ENCODE measurements at places on chromosomes 5 and 9.

DNA sequence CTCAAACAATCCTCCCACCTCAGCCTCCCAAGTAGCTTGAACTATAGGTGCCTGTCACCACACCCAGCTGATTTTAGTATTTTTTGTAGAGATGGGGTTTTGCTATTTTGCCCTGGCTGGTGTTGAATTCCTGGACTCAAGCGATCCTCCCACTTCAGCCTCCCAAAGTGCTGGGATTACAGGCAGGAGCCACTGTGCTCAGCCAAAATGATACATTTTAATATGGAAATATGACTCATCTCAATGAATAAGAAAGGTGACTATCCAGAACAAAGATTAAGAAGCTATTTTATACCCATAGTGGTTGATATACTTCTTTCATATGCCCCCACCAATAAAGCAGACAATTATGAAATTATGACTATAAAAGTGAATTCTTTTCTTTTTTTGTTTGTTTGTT is 166.2 kb downstream of the NFIB start:
- no peak for DNase-seq

- DNase-seq: no peak
These were observed 127.5 kb upstream of the DAPK1 start for GRCh38 chr9:87370049-87370685.

DNA sequence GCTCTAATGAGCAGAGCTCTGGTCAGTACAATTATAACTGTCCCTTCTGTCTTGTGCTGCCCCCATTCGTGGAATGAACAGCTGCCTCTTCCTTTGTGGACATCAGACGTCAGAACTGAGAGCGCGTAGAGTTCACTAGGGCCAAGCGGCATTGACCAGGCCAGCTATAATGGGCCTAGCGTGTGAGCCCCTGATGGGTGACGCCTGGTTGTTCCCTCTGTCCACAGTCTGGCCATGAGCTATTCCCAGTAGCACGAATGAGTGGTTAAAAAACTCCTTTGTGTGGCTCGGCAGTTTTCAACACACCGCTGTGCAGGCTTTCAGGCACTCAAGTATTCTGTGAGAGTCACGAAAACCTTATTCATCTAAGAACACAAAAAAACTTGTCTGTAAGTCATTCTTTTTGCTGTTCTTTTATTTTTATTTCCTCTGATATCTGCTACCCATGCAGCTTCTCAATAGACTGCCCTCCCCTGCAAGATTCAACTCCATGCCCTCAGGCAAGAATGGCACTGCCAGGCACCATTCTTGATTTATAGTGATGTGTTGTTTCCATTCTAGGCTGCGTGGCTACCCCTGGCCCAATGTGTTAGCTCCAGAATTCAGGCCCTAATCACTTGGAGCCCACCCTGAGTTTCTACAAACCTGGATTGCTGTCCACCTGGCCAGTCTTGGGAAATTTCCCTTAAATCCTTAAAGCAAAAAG is 52.5 kb downstream of the ANKDD1B start:
- no peak for DNase-seq

DNA sequence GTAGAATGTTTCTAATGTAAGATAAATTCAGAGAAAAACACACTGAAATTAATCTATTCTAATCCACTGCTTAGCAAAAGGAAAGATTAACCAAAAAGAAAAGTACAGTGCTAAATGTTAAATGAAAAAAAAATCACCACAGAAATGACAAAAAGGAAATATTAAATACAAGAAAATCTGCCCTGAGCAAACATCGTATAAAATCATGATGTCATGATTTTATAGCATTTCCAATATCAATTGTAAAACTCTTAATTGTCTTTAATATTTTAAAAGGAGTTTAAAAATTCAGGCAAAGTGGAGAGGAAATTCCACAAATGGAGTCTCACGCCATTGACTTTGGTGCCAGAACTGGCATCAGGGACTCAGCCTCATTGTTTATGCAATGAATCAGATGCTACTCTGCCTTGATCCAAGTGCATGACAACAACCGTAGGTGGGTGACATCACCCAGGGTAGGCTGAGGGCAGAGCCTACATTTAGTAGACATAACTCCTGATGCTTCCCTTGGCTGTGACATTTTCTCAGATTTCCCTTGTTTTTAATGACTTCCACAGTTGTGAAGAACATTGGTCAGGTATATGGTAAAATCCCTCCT is 696.8 kb downstream of the SEMA5A start:
- DNase-seq: no peak

DNA sequence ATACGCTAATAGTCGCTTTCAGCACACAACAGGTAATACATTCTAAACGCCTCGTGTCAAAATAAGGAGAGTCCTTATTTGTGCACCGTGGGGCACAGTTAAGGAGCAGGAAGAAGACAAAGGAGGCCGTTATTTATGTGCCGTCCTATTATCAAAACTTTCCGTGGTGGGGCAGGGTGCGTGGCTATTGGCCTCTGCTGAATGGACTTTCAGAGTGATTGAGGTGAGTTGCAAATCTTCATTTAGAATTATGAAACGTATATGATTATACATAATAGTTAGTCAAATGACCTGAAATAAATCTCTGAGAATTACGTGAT is 833 bp downstream of the C5orf24 start:
- no peak for DNase-seq

- no peak for DNase-seq
These were observed 175.6 kb downstream of the IRX2 start for GRCh38 chr5:2575871-2576270.

DNA sequence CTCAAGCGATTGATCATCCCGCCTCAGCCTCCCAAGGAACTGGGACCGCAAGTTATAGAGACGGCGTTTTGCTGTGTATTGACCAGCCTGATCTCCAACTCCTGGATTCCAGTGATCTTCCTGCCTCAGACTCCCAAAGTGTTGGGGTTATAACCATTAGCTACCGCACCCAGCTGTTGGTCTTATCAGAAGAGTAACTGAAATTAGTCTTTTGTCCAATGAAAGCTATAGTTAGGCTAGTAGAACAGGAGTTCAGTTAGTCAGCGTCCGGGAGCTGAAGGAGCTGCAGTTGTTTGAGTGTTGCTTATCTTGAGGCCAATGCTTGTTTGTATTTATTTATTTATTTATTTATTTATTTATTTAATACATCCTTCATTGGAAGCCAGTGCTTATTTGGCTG is 3.2 kb upstream of the MIGA2 start:
- DNase-seq: no peak

GRCh38 chr9:14317667-14318320 is 3.9 kb upstream of the NFIB start:
- DNase-seq: no peak

All from activated CD8-positive, alpha-beta memory T cell treated with anti-CD3 and anti-CD28 coated beads for 1 hour (primary cell).